HS-5 (cell line): ENCODE measurements at places on chromosomes 12 and 14.
A peak's percentile ranks its signal among the peaks of the same experiment; 100 is the strongest.

- no peak for DNase-seq
These were observed 23.7 kb downstream of the PIGH start for GRCh38 chr14:67576216-67576955.

DNA sequence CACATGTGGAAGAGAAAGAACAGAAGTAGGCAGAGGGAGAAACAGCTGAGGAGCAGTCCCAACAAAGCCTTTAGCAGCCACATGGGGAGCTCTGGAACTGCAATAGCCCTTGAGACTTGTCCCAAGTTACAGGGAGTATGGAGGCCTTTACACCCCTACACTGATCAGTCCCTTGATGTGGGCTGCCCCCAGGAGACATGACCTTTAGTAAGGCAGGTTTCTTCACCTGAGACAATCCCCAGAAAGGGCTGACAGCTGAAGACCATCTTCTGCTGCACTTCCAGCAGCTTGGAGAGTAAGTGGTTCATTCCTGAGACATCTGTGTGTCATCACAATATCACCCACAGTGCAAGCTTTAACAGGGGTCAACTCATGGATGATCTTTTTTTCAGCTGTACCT, 8.6 kb upstream of the SNAPC1 start:
- DNase-seq: no peak

- no peak for DNase-seq
These were observed 43.7 kb upstream of the KITLG start for GRCh38 chr12:88623777-88624548.

DNA sequence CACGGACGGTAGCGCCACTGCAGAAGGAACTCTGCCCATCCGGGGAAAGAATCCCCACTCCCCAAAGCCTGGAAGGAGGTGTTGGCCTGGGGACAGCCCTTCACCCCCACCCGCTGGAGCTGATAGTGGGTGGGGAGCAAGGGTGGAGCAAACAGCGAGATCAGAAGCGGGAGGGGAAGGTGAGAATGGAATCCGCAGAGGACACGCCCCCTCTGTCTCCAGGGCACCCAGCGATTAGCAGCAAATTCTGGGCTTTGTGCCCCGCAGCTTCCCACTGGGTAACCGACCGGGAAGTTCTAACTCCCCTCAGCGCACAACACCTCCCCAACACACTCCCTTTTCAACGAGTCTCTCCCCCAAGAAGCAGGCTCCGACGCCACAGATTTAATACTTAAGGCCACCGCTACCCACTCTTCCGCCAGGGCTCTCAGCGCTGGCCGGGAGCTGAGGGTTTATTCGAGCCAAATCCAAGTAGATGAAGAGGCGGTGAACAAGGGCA, 1.4 kb downstream of the SLC25A29 start:
- DNase-seq: no peak

DNA sequence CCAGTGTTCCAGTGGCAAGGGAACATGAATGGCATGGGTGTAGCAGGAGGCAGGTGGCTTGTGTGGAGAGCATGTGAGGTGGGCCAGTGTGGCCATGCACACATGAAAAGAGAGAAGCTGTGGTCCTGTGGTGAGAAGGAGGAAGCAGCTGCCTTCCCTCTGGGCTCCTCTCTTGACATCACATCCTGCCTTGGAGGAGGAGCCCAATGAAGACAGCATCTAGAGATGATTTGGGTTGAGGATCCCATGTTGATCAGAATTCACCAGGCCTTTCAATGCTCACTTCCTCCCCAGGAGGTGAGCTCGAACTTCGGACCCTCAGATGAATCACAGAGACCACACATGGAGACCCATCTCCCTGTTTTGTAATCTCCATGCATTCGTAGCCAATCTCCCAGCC, 82.6 kb downstream of the LRRC74A start:
- DNase-seq: no peak

GRCh38 chr12:10615532-10615931, 2.1 kb upstream of the MAGOHB start:
- DNase-seq: no peak

GRCh38 chr12:97994746-97995484, 520.5 kb upstream of the TMPO start:
- DNase-seq: no peak

- DNase-seq: no peak
These were observed 2.2 kb downstream of the DPF3 start for GRCh38 chr14:72891666-72892102.

GRCh38 chr12:123655420-123655819, 15.5 kb upstream of the TCTN2 start:
- no peak for DNase-seq

DNA sequence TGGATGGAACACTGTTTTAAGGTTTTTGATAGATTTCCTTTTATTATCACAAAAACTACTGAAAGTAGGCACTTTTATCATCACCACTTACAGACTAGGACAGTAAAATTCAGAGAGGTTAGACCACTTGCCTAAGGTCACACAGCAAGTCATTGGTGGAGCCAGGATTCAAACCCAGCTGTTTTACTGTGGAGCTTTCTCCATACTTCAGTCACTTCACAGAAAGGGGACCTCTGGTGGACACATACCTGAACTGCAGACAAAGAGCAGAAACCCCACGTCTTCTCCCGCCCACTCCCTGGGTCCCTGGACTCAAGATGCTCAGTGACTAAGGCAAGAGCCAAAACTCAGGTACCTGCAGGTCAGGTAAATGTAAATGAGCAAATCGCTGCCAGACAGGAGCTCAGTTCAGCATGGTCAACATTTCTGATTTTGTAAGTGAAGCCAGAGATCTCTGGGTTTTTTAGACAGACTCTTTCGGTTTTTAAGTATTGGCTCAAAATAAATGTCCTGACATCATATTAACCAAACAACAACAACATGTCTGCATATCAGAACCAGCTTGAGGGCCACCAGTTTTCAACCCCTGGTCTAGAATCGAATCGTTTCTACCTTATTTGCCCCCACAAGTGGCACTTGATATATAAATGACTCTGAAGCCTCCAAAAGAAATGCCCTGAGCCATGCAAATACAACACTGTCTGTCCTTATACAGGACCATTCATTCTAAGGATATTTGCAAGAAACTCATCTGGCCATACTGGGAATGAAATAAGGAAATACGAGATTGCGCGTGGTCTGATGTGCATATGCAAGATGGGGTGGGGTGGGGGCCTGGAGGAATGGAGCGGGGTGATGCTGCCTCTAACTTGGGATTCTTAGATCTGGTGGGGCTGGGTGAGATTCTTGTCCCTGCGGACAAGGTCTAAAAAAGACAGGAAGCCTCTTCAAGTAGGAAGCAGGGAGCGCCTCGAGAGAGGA, 110.9 kb downstream of the KSR2 start:
- no peak for DNase-seq

- DNase-seq: no peak
These were observed 973.3 kb upstream of the TMEM132C start for GRCh38 chr12:127293507-127294310.

DNA sequence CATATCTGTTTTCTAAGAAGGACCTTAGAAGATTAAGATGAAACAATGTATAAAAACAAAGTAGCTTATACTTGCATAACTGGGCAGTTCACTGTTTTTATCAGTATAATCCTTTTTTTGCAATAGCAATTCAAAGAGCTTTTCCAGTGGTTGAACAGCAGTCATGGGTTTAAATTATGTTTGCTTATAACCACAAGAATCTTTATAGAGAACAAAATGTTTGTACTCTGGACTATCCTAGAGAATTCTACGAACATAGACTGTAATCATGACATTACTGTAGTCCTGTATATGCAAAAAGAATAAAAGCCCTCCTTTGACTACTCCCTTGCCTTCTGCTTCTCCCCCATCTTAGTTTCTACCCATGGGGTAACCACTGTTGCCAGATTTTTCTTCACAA, 5.7 kb downstream of the FAM177A1 start:
- DNase-seq: no peak

DNA sequence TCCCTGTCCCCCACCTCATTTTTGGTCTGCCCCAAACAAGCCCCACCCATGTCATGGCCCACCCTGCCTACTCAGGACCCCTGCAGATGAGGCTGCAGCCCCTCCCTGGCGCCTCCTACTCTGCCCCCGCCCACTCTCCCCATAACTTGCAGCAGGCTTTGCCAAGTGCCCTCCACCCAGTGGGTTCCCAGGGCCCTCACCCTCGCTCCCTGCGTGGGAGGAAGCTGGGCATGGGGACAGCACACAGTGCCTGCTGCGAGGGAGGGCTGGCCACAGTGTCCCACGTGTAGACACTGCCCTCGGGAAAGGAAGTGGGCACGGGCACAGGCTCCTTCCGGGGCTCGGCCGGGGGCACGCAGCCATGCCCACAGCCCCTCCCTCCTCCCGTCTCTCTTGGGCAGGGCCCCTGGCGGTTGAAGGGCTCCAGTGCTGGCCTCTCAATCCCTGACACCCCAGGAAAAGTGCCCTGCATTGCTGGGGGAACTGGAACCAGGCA, 9.4 kb downstream of the AKT1 start:
- no peak for DNase-seq

DNA sequence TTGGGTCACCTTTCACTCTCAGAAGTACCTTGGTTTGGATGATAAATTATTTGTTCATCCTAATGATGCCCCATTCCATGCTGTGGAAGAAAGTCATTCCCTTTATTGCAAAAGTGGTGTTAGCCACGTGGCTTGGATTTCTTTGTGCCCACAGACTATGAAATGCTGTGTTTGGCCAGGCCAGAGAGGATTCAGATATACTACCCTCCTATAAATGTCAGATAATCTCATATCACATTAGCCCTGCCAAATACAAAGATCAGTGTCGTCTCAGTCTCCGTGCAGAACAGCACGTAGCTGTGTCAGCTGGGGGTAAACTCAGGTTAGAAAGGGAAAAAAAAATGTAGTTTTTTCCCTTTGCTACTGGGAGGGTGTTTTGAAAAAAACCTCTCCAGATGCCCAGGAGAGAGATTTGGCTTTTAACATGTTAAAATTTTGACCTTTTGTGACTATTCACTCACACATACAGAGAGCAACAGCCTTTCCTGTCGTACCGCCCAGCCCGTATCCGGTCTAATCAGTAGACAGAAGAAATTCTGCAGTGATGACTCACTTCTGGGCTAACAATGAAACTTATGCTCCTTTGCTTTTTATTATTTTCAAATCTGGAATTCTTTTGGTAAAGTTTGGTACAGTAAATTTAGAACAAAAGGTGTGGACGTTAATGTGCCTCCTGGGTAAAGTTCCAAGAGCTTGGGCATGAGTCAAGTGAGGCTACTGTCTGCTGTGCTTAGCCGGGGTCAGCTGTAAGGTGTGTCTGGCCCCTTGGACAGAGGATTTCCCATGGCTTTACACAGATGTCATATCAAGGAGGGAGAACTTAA, 8.5 kb upstream of the PTPRB start:
- peak; percentile 94 for DNase-seq

- no peak for DNase-seq
These were observed 55.4 kb downstream of the AKAP6 start for GRCh38 chr14:32384464-32384863.

GRCh38 chr12:126993898-126994297, 1273.1 kb upstream of the TMEM132C start:
- DNase-seq: no peak

GRCh38 chr14:95895720-95896119, 19.1 kb downstream of the TUNAR start:
- DNase-seq: no peak

GRCh38 chr14:42429401-42429800, 822.7 kb downstream of the LRFN5 start:
- DNase-seq: no peak

- no peak for DNase-seq
These were observed 4.1 kb upstream of the DYNC1H1 start for GRCh38 chr14:101960225-101960624.

- DNase-seq: no peak
These were observed 39.2 kb upstream of the P2RX7 start for GRCh38 chr12:121093487-121093891.

DNA sequence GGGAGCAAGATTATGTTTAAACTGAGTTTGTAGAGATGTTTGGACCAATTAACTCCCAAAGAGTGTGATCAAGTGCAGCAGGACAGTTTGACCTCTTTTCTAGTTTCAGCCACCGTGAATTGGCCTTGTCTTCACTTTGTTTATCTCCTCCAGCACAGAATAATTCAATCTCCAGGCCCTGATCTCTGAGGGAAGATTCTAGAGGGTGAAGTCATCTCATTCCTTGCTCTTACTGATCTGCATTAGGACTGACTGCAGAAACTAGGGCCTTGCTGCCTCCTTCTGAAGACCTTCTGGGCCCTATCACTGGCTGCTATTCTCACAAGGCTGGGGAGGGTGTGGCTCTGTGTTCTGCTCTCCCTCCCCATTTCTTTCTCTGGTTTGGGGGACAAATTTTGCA, 29.4 kb downstream of the C12orf75 start:
- DNase-seq: no peak

DNA sequence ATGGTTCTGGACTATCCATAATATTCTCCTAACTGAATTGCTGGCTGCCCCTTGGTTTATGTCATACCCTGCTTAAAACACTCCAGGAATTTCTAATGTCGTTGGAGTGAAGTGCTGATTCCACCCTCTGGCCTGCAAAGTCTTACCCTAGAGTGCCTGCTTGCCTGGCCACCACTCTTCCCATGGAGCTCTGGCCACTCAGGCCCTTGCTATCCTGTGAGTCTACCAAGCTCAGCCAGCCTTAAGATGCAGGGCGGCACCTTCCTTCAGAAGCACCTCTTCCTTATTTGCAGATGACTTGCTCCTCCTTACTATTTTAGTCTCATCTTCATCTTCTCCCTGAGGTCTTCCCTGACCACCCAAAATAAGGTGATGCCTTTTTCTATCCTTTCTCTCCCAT, 35.3 kb downstream of the SLC6A15 start:
- DNase-seq: no peak

- no peak for DNase-seq
These were observed 527.7 kb downstream of the FUT8 start for GRCh38 chr14:65940056-65940735.

GRCh38 chr12:50362671-50363070, 33.7 kb downstream of the FAM186A start:
- DNase-seq: no peak

- no peak for DNase-seq
These were observed 69.9 kb downstream of the FOXN4 start for GRCh38 chr12:109239179-109239578.

DNA sequence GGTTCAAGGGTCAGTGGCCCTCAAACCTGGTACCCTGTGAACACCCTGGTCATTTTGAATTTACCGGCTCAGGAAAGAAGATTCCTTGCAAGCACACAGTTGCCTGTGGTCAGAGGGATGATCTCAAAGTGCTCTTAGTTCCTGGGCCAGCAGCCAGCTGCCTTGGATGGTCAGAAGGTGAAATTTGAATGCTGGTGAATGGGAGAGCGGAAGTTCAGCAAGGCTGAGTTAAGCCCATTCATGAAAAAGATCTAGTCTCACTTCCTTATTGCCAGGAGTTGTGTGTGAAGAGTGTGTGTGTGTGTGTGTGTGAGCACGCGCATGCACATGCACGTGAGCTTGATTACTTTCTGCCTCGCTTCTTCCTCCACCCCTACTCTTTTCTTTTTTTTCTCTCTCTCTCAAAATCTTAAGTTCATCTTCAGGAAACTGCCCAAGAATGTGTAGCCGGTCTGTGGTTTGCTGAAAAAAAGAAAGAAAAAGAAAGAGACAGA, 155.5 kb upstream of the CCND2 start:
- DNase-seq: no peak

DNA sequence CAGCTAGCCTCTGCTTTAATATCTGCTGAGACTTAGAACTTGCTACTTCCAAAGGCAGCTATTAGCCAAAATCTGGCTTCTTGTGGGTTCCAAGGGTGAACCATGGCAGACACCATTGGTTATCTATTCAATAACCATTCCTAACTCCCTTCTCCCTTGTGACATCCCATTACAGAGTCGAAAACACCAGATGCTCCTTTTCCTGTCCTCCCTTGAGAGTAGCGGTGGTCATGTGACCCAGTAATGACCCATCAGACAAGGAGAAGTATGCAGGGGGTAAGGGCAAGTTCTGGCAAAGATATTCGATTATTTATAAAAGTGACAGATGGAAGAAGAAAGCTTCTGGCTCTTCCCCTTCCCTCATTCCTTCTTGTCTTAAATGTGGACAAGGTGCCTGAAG, 20.1 kb downstream of the TGFB3 start:
- DNase-seq: no peak
